ENCODE measurements at places on chromosomes 16 and 17.

GRCh38 chr17:4938688-4939545 is 929 bp downstream of the SLC25A11 start:
- DNase-seq: no peak

DNA sequence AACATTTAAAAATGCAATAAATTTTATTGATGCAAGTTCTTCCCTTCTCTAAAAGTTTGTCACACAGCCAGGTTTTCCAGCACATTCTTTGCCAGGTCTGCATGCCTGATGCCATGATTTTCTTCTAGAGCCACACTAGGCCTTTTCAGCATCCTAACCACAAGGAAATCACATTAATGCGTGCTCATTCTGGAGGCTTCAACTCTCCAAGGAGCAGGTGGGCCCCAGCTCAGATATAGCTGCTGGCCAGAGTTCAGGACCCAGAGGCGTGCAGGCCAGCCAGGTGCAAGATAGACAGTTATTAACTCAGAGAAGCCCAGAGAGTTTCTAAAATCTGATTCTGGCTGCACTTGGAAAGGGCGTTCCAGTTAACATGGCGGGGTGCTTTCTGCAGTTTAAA is 124.5 kb upstream of the MAF start:
- DNase-seq: no peak

DNA sequence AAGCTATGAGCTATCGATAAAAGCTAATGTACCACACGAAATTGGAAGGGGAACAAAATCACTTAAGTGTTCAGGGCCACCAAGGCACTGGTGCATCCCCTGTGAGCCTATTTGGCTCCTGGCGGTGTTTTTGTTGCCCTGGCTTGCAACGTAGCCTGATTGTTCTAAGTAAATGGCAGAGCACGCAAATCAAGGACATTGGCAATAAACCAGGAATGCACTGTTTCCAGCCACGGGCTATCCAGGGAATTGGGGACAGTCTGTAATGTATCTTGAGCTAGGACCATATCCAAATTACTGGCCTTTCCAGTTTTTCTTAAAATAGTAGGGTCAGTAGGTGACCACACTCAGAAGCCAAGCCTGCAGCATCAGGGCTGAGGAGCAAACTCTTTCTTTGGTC is 734.0 kb downstream of the MAF start:
- DNase-seq: no peak

DNA sequence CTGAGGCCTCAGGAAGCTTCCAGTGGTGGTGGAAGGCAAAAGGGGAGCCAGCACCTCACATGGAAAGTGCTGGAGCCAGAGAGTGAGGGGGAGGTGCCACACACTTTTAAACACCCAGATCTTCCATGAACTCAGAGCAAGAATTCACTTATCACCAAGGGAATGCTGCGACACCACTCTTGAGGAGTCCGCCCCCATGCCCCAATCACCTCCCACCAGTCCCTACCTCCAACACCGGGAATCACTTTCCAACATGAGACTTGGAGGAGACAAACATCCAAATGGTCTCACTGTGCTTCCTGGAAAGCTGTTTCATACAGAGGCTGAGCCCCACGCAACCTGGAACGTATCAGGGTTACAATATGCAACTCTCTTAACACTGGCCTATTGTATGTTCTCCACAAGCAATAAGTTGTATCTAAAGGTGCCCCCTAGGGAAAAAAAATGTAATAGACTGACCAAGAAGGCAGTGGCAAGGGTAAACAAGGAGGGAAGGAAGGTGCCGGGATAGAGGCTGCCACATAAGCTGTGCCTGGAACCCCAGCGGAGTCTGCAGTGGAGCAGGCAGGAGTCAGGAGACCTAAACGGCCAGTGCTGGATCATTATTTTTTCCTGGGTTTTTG is 106.7 kb upstream of the FOXF1 start:
- DNase-seq: no peak

GRCh38 chr17:280216-280615 is 72.4 kb downstream of the RPH3AL start:
- no peak for DNase-seq

DNA sequence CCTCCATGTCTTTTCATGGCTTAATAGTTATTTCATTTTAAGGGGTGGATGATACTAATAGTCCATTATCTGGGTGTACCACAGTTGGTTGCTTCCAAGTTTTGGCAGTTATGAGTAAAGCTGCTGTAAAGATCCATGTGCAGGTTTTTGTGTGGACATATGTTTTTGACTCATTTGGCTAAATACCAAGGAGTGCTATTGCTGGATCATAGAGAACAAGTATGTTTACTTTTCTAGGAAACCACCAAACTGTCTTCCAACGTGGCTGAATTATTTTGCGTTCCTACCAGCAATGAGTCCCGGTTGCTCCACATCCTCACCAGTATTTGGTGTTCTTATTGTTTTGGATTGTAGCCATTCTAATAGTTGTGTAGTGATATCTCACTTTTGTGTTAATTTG is 181.9 kb downstream of the SPECC1 start:
- no peak for DNase-seq

GRCh38 chr16:35908942-35909341 is 2449.5 kb downstream of the TP53TG3F start:
- DNase-seq: no peak

DNA sequence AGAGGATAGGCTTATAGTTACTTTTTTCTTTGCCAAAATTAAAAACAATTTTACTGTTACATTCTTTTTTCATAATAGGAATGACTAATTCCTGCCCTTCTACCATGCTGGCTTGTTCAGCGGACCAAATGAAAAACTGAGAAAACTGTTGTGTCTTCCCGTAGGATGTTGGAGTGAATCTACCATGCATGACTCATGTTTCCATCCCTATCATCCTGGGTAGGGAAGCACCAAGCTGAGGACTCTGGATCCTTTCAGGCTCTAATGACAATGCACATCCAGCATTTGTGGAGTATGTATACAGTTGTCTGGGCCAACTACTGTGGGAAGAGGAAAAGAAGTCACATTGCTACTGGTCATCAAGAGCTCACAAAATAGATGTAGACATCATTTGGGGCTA is 41.1 kb upstream of the DHX8 start:
- no peak for DNase-seq

DNA sequence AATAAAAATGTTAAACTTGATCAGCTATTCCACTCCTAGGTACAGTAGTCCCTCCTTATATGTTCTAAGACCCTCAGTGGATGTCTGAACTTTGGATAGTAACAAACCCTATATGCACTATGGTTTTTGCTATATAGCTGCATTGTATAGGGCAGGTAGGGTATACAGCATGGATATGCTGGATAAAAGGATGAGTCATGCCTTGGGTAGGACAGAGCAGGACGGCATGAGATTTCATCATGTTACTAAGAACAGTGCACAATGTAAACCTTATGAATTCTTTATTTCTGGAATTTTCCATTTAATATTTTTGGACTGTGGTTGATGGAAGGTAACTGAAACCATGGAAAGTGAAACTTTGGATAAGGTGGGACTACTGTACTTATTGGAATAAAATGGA is 235.1 kb downstream of the CEP112 start:
- DNase-seq: no peak

- DNase-seq: no peak
Observed at GRCh38 chr17:66720027-66720426, 114.9 kb upstream of the CACNG5 start.

DNA sequence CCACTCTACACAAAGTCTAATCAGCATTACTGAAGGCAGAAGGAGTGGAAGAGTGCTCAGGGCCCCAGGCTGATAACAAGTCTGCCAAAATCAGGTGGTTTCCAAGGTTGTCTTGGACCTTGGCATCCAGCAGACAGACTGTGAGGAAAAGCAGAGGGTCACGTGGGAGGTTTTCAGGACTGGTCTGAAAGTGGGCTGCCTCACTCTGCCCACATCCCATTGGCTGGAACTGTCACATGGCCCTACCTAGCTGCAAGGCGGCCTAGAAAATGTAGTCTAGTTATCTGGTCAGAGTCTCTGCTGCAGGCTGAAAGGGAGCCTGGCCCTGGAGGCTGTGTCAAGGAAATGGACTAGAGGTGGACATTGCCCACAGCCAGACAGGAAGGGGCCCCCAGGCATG is 310.7 kb upstream of the ASIC2 start:
- DNase-seq: no peak

DNA sequence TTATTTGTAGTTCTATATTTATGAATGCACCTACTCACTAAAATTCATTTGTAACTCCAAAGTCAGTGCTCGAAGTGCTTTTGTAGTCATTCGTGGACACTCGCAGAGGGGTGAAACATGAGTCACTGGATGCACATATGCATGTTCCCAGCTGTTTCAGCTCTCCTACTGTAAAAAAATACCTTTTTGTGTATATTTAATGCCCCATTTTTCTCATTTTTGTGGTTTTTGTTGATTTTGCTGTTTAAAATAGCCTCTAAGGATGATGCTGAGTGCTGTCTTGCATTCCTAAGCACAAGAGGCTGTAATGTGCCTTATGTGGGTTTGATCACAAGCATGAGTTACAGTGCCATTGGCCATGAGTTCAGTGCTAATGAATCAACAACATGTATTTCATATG is 30.6 kb downstream of the CENPV start:
- no peak for DNase-seq

GRCh38 chr17:41625602-41626001 is 1.2 kb upstream of the KRT17 start:
- no peak for DNase-seq

- DNase-seq: no peak
Observed at GRCh38 chr16:22762486-22762885, 51.5 kb upstream of the HS3ST2 start.

DNA sequence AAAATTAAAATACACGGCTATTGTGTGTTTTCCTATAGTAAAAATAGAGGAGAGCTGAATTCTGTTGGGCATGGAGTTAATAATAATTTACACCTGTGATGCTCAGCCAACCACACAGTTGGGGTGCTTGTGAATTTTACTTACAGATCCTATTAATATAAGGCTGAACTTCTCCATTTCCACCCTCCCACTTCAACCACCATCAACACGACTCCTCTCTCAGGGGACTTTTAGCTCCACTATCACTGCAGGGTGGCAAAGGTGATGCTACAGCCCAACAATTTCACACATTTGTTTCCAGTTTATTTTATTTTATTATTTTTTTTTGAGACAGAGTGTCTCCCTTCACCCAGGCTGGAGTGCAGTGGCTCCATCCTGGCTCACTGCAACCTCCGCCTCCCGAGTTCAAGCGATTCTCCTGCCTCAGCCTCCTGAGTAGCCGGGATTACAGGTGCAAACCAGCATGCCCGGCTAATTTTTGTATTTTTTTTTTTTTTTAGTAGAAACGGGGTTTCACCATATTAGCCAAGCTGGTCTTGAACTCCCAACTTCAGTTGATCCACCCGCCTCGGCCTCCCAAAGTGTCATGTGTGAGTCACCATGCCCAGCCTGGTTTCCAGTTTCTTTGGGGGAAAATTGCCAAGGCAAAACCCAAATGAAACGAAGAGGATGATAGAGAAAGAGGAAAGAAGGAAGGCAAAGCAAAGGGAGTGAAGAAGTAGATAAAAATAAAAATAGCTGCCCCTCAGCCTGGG is 57.9 kb downstream of the GNA13 start:
- no peak for DNase-seq

- DNase-seq: no peak
Observed at GRCh38 chr16:73020409-73020884, 27.5 kb downstream of the ZFHX3 start.

All from CD4-positive, alpha-beta T cell treated with Interleukin-17A for 4 hours (primary cell).